ENCODE measurements at places on chromosomes 2 and 18.

- no peak for DNase-seq
Observed at GRCh38 chr2:161283926-161284325, 24.3 kb upstream of the PSMD14 start.

- DNase-seq = no peak
Observed at GRCh38 chr2:182541268-182541667, 114.4 kb upstream of the PDE1A start.

DNA sequence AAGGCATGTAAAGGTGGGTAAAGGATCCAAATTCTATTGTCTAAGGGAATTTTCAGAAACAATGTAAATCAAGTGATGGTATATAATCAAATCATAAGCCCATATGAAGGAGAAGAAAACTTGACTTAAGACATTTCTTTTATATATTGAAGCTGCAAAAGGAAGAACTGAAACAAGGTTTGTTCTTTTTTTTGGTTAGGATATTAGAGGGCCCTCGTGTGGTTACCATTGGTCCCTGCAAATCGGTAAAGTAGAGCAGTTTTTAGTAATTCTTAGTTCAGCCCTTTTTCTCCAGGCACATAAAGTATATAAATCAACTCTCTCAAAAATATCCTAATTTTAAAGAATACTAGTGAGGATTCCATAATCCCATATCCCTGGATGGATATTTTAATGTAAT is 105.6 kb upstream of the STK17B start:
- no peak for DNase-seq

DNA sequence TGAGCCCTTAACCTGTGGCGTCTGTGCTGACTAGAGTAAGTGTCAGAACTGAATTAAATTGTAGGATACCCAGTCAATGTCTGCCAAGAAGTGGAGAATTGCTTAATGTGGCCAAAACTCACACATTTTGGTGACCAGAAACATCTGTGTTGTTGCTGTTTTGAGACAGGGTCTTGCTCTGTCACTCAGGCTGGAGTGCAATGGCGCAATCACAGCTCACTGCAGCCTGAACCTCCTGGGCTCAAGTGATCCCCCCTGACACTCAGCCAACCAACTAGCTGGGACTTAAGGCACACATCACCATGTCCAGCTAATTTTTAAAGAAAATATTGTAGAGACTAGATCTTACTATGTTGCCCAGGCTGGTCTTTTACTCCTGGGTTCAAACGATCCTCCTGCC is 34.4 kb upstream of the RTN4 start:
- DNase-seq = no peak

DNA sequence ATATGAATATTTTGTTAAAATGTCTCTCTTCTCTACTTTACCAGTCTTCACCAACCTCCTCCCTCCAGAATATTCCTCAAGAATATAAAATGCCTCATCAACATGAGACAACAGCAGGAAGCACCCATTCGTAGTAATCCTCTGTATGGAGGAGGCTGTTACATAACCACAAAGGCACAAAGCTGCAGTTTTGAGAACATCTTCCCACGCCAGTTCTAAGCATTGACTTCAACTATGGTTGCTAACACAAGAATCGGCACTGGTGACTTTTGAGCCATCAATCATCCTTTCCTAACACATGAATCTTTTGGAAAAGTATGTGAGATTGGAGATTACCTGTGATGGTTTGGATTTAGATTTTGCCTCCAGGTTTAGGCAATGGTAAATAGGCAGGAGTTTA is 54.9 kb upstream of the CYP1B1 start:
- DNase-seq = no peak

- no peak for DNase-seq
Observed at GRCh38 chr2:59027320-59027719, 786.2 kb upstream of the FANCL start.

- DNase-seq = no peak
Observed at GRCh38 chr18:23207191-23207955, 72.1 kb downstream of the CABLES1 start.

DNA sequence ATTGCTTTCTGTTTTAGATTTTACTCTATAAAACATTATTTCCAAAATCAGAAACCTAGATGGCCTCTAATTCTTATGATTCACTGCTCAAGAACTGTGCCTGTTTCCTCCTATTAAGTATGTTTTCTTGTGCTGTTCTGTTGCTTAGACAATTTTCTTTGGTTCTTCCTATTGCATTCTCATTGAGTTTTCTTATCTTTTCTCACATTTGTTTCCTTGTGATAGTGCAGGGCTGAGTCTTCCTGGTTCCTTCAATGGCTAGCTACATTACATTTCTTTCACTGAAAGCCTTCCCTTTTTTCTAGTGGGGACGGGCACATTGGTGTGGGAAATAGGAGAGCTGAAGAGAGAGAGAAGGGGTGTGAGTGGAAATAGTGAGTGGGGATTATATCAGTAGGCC is 183.4 kb downstream of the CALCRL start:
- DNase-seq = no peak

DNA sequence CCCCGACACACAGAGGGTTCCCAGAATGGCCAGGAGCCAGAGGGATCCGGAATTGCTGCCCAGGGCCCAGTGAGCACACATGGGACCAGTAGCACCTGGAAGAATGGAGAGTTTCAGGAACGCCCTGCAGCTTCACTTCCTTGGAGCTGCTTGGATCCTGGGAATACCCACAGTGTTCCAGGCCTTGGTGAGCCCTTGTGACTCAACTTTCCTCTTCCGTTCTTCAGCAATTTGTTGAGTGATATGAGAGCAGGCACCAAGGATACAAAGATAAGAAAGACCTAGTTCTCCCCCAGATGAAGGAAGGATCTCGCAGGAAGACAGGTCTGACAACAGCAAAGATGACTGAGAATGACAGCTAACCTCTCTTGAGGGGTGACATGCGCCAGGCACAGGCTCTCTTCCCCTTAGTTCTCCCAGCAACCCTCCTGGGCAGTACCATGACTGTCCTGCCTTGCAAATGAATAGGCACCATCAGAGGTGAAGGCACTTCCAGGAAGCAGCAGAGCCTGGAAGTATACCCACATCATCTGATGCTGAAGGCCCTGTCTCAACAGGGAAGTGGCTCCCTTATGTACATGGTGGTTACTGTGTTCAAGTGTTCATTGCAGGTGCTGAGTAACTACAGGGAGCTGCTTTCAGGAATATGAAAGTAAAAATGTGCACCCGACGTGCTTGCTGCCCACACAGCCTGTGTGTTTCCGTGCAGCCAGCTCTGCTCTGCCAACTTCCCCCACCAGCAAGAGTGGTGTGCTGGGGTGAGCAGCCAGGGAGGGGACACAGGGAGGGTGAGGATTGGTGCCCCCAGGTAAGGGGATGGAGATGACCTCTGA is 116.2 kb downstream of the STPG4 start:
- DNase-seq = peak; percentile 10

DNA sequence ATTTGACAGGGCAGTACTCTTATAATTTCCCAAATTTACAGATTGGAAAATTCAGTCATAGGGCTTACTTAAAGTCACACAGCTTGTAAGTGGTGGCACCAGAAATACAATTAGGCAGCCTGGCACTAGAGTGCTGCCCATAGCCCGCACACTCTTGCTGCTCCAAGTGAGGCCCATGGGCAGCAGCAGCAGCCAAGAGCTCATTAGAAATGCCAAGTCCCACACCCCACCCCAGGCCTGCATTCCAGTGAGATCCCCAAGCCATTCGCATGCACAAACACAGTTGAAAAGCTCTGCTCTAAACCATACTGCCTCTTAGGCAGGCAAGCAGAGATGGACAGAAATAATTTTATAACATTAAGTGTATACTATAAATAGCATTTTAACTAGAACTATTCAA is 379.3 kb upstream of the PKDCC start:
- no peak for DNase-seq

DNA sequence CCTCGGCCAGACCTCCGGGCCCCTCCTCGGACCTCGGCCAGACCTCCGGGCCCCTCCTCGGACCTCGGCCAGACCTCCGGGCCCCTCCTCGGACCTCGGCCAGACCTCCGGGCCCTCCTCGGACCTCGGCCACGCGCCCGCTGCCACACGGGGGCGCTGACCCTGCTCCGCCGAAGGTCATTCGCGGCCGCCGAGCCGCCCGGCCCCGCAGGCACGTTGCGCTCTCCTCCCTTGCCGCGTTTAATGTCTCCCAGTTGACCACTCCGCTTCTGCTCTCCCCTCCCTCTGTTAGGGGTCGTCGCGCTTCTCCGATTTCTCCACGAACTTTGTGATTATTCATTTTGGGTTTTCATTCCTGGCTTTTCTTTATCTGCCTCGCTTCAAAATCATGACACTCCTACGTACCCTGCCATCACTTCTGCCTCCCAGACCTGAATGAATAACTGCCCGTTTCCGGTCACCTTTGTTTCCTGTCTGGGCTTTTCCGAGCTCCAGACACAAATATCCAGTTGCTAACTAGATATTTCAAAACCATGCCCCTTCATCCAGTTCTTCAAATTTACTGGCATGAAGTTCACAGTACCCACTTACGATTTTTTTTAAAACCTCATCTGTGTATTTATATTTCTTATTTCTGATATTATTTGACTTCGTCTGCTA is 14.8 kb upstream of the COLEC12 start:
- DNase-seq = no peak

- no peak for DNase-seq
Observed at GRCh38 chr2:15222856-15223255, 338.3 kb downstream of the NBAS start.

DNA sequence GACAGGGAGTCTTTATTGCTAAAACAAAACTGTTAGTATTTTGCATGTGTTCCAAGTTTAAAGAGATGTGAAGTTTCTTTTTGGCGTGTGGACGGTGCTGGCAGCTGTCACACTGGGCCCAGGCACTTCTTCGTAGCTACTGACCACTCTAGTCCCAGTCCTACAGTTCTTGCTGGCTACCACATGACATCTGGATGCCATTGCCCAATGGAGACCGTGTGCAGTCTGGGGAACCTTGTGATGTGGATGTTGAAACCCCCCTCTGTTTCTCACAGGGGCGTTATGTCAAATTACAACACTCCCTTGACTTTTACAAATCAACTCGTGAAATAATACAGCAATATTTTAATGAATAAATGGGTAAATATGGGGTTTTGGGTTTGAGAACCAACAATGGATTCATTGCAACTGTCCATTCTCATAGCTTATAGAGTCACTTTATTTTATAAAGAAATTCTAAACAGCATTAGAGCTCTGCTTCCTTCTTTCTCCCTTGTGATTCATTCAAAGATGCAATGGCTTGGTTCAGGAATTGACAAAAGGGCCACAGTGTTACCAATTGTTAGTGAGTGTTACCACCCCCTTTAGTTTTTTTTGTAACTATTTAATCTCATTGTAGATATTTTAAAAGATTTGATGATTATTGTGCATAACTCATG is 1.2 kb downstream of the GPD2 start:
- no peak for DNase-seq

DNA sequence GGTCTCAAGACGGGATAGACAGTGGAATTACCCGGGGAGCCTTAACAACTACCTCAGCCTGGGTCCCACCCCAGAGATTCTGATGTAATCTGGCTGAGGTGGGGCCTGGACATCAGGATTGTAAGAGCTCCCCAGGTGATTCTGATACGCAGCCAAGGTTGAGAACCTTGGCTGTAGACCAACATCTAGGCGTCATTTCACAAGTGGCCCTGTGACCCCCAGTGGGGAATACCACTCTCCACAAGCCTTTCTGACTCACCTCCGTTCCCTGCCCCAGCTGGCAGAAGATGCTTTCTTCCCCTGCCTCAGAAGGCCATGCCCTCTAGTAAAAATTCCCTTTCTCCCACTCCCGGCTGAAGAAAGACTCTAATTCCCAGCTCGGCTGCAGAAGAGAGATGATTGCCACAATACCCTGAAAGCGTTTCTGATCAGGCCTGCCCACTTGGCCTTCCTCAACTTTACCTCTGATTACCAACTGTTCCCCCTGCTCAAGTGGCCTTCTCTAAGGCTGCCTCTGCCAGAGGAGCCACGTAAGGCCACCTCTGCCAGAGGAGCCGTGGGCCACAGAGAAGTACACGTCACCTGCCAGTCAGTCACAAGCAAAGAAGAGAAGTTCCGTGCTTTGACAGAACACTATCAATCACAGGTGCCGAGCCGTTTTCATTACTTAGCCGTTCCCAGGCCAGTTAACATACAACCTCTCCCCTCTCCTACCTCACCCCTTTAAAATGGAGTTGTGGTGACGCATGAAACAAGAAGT is 116.8 kb upstream of the PKDCC start:
- DNase-seq = no peak

DNA sequence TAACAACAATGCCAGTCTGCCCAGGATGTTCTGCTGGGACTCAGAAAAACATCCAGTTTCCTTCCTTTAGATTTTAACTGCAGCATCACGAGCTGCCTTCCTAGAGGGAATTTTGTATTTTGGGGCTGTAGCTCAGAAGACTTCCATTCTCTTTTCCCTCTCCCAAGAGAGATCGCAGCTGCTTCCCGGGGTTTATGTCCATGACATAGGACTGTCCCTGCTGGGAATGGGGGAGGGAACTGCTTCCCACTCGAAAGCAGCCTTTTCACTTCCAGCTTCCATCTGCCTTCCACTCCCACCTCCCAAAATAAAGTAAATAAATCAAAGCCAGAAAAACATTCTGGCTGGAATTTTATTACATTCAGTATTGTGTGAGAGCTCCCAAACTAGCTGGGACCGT is 52.4 kb downstream of the LIMS1 start:
- no peak for DNase-seq

DNA sequence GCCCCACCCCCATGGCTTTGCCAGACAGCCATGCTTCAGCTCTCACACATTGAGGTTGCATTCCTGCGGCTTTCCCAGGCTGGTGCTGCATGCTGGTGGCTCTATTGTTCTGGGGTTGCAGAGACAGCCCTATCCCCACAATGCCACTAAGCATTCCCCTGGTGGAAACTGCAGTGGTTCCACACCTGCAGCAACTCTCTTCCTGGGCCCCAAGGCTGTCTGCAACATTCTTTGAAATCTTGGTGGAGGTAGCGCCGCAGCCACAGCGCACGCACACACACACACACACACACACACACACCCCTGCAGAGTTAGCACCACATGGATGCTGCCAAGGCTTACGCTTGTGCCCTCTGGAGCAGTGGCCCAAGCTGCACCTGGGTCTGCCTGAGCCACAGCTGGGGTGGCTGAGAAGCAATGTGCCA is 21.4 kb downstream of the SFXN5 start:
- DNase-seq = no peak

DNA sequence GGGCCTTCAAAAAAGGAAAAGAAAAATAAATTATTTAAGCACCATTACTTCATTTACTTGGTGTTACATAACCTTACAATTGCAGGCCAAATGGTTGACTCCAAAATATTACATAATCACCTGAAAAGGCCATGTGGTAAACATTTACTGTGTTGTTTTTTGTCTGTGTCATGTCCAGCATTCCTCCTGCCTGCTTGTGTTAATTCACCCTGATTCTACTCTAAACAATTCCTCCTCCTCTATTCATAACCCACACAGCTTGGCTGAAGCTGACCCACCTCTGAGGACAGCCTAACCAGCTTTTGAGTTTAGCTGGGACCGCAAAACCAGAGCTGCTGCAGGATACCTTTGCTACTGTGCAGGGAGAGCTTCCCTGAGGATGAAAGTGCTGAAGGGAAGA is 35.4 kb downstream of the TMX3 start:
- no peak for DNase-seq
